ENCODE measurements at places on chromosomes 1 and 21.
A peak's percentile ranks its signal among the peaks of the same experiment; 100 is the strongest.

DNA sequence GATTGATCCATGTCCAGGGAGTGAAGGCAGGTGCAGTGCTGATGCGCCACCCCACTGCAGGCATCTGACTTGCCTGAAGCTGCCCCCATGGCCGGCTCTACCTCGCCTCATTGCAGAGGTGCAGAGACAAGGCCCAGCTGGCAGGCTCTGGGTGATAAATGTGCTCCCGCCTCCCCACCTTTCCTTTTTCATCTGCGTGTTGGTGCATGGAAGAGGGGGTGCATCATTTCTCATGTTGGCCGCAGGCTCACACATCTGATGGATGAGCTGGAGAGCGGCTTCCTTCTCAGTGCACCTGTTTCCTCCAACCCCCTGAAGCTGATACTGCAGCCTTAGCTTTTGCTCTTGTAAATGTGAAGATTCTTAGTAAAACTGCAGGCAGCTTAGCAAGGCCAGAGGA is 306.0 kb upstream of the KAZN start:
- no peak for DNase-seq

DNA sequence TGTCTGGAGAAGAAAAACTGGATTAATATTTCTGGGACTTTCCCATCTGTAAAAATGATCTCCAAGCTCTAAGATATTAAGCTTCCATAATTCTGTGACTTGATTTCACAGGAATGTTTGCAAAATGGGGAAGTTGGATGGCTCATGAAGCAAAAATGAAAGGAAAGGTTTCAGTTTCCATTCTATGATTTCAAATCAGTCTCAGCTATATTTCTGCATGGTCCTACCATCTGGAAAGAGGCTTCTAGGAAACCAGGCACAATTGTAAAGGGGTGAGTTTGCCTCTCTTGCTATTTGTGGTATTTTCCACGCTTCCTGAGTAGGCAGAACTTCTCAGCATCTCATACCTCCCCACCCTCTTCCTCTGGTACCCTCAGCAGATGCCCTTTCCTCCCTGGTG is 22.4 kb upstream of the ACTN2 start:
- no peak for DNase-seq

GRCh38 chr1:116682641-116683221 is 15.2 kb upstream of the IGSF3 start:
- DNase-seq, result no peak

DNA sequence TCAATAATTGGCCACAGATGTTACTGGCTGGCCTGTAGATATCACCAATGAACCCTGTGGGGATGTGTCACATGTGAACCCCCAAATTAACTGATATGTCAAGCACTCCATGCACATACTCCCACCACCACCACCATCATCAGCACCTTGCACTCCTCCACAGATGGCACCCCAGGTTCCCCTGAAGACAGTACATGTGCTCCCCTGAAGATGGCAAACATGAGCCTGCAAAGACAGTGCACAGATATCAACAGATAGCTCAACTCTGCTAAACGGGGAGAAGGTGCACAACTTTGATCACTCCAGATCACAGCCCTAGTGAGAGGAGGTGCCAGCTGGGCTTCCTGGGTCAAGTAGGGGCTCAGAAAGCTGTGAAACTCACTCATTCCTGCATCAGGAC is 74.4 kb downstream of the CLCA4 start:
- no peak for DNase-seq

- DNase-seq, result peak; percentile 95
Observed at GRCh38 chr1:207823880-207824566, 72.2 kb downstream of the CD46 start.

DNA sequence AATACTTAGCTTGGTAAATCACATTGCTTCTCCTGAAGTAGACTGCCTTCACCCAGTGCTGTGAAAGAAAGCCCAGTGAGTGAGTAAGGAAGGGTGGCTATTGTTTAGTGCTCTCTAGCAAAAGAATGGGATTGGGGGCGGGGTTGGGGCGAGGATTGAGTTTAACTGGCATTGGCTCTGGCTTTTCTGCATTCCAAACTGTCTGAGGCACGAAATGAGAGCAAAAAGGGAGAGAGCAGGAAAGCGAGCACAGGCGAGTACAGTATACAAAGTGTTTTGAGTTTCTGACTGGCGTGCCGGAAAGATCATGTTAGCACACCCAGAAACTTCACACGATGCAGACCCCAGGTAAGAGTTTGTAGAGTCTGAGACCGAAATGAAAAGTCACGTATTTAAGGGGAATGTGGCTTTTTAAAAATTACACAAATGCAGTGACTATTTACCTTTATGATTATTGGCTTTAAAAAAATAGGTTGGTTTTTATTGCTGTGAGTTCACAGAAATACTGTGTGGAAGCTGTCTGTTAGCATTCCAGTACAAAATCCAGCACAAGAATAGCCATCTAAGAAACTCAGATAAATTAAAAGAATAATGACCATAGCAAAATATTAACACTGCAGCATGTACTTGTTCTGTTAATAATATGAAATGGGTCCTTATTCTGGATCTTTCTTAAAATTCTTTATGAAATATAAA is 155.4 kb downstream of the CLEC20A start:
- DNase-seq, result no peak

GRCh38 chr1:108692724-108693655 is 880 bp downstream of the PRPF38B start:
- peak; percentile 22 for DNase-seq

DNA sequence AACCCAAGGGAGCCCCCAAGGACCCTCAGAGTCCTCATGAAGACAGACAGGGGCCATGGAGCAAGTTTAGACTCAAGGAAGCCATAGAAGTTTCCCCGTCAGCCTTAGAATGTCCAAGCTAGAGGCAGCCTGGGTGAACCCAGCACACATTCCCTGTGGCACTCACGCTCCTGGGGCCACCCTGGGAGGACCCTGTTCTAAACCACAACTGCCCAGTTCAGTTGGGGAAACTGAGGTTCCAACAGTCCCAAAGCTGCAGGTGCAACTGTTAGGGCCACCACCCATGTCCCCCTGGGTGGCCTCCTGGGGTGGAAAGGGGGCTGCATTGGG is 9.3 kb downstream of the WNT3A start:
- no peak for DNase-seq

GRCh38 chr1:11499601-11500331 is 20.8 kb downstream of the DISP3 start:
- no peak for DNase-seq

- DNase-seq, result no peak
Observed at GRCh38 chr1:72498371-72498770, 216.0 kb upstream of the NEGR1 start.

Measured in gastrocnemius medialis (tissue), 4 donors.